ENCODE measurements at places on chromosomes 2 and 18. TPM values are rescaled to one million over a fixed set of nuclear protein-coding genes. Genes with fewer than 3 reads are reported as not detected.

DNA sequence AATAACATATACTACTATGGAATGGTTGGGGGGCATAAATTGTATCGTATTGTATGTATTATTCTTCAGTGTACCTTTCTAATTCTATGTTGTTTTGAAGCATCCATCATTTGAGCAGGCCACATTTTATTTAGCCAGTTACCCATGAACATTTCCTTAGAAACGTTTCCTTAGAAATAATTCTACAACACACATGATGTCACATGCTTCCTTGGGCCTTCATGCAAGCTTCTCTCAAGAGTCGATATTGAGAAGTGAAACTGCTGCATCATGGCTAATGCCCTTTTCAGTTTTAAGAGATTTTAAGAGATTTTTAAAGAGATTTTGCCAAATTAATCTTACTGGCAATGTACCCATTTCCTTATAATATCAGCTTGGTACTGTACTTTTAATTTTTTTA is 63.9 kb downstream of the ALPK2 start:
- DNase-seq, result no peak
- no peaks in the 10 kb centered on the region for H3K27me3 ChIP-seq
- no peak overlapping the region for H3K27ac ChIP-seq
- H3K4me1 ChIP-seq, result no peaks in the 10 kb centered on the region
- no peaks in the 10 kb centered on the region for H3K36me3 ChIP-seq
- no peak overlapping the region for H3K4me3 ChIP-seq

Gene DNAH7
- total RNA-seq, result 0.30 TPM

GRCh38 chr18:78984941-78985784 is 5.5 kb downstream of the SALL3 start:
- no peak overlapping the region for H3K4me3 ChIP-seq
- H3K27ac ChIP-seq, result no peak overlapping the region
- H3K36me3 ChIP-seq, result no peaks in the 10 kb centered on the region
- H3K27me3 ChIP-seq, result no peaks in the 10 kb centered on the region
- DNase-seq, result peak; percentile 3

GRCh38 chr2:231545105-231545902 is 15.1 kb upstream of the NMUR1 start:
- no peak for DNase-seq
- H3K27me3 ChIP-seq, result no peaks in the 10 kb centered on the region
- no peak overlapping the region for H3K27ac ChIP-seq
- no peak overlapping the region for H3K4me3 ChIP-seq

DNA sequence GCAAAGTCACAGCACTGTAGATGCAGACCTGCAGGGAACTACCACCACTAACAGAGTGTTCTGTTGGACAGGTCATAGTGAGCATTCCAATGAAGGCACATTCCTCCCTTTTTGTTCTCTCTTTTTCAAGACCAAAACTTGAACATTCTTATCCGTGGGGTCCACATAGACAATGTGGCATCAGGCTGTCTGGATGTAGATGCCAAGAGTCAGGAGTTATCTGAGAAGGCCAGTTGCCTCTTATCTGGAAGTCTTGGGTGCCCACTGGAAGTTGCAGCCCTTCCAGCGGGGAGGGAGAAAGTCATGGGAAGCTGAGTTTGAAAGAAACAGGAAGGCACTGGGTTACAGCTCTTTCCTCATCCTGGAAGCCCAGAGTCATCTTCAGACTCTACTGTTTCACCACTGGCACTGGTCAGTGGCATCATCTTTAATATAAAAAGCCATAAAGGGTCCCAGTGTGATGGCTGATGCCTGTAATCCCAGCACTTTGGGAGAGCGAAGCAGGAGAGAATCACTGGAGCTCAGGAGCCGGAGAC is 61.4 kb downstream of the FAM161A start:
- no peaks in the 10 kb centered on the region for H3K4me1 ChIP-seq
- no peak overlapping the region for H3K27ac ChIP-seq
- no peaks in the 10 kb centered on the region for H3K27me3 ChIP-seq
- DNase-seq, result no peak
- no peaks in the 10 kb centered on the region for H3K36me3 ChIP-seq

GRCh38 chr18:45374878-45375630 is 240.2 kb upstream of the SLC14A2 start:
- no peak overlapping the region for H3K4me3 ChIP-seq
- no peaks in the 10 kb centered on the region for H3K27me3 ChIP-seq
- DNase-seq, result no peak
- no peaks in the 10 kb centered on the region for H3K36me3 ChIP-seq
- no peaks in the 10 kb centered on the region for H3K4me1 ChIP-seq

DNA sequence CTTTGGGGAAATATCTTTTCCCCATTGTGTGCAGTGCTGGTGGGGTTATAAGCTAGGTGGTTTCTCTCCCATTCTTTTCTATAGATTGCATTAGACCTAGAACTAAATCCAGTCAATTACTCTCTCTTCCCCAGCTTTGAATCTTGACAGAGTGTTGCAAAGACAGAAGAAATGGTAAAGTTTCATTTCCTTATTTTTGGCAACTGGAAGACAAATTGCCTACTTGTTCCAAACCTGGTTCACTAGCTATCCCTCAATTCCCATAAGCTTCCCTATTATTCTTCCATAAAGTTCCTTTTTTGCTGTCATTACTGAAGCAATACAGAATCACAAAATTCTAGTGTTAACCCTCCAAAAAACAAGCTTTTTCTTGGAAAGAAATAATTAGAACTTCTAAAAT is 94.0 kb upstream of the ITGA4 start:
- H3K36me3 ChIP-seq, result no peaks in the 10 kb centered on the region
- H3K4me3 ChIP-seq, result no peak overlapping the region
- no peak for DNase-seq
- no peaks in the 10 kb centered on the region for H3K27me3 ChIP-seq
- no peak overlapping the region for H3K27ac ChIP-seq
